ENCODE measurements at places on chromosomes 5 and 9.

DNA sequence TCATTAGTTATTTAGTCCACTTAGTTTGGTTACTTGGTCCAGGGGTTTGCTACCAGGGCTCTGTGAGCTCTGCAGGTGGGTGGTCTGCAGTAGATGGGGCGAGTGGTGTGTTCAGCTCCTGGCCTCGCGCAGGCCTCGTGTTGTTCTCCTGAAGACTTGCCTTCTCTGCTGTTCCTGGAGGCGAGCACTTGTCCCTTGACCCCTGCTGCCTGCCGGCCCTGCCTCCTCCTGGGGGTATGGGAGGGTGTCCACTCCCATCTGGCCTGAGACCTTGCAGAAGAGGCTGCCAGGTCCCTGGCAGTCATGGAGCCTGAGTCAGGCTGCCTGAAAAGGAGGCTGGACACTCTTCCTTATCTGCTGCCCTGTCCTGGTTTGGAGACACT is 137.0 kb downstream of the CACNA1B start:
- no peak for DNase-seq

DNA sequence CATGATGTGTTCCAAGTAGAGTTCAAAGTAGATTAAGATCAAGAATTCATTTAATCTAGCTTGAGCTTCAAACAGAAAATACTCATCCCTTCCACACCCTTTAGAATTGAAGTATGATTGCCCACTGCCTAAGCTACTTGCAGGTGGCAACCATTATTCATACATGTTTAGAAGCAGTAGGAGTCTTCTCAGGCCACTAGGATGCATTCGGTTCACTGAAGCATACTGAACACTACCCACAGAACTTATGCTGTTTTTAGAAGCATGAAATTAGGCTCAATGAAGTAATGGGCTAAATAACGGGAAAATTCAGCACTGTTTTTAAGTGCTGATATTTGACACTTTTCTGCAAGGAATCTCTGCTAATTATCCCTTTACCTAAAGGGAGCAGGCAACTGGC is 263.4 kb downstream of the DEPDC1B start:
- DNase-seq, result no peak

DNA sequence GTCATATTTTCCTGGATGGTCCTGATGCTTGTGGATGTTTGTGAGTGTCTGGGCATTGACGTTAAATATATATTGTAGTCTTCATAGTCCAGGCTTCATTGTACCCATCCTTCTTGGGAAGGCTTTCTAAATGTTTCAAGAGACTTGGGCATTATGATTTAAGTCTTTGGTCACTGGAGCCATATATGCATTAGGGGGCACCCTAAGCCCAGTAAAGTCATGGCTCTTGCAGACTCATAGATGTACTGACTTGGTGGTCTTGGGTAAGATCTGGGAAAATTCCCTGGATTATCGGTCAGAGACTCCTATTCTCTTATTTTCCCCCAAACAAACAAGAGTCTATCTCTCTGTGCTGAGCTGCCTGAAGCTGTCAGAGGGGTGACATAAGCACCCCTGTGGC is 271.1 kb downstream of the TRIM36 start:
- no peak for DNase-seq

DNA sequence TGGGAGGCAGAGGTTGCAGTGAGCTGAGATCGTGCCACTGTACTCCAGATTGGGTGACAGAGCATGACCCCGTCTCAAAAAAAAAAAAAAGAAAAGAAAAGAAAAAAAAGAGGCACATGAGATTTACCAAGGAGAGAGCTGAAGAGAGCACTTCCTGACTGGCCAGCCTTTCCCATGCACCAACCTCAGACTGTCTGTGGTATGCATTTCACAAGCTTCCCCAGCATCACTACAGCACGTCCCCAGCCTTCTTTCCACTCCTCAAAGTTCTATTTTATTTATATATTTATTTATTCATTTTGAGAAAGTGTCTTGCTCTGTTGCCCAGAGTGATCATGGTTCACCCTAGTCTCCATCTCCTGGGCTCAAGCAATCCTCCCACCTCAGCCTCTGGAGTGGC is 13.6 kb upstream of the FUBP3 start:
- no peak for DNase-seq

GRCh38 chr5:72242796-72243475 is 77.1 kb downstream of the MRPS27 start:
- no peak for DNase-seq

- peak; percentile 94 for DNase-seq
These were observed 73.8 kb downstream of the DAB2IP start for GRCh38 chr9:121725008-121725775.

- DNase-seq, result peak; percentile 97
These were observed 453.2 kb downstream of the CDH18 start for GRCh38 chr5:19534751-19535150.

DNA sequence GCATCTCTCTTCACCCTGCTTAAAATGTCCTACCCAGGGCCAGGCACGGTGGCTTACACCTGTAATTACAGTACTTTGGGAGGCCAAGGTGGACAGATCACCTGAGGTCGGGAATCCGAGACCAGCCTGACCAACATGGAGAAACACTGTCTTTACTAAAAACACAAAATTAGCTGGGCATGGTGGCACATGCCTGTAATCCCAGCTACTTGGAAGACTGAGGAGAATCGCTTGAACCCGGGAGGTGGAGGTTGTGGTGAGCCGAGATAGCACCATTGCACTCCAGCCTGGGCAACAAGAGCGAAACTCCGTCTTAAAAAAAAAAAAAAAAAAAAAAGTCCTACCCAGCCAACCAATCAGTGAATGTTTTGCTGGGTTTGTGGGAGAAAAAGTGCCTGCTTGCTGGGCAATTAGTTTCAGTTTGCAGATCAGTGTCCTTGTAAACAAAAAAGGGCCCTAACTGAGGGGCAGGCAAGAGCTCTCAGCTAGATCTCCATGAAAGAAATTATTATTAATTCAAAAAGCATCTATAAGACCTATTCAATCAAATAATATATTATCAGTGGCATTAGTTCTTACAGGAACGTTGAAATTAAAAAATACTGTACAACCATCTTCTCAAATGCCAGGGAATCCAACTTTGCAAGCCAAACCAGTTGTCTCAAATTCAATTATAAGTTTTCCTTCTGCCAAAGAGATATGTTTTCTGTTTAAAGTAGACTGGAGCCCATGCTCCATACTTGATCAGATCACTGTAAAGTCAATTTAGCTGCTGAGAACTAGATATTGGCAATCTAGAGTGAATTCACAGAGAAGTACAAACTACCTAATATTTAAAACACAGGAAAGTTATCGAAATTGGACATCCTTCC is 3.9 kb downstream of the MEGF9 start:
- peak; percentile 79 for DNase-seq

DNA sequence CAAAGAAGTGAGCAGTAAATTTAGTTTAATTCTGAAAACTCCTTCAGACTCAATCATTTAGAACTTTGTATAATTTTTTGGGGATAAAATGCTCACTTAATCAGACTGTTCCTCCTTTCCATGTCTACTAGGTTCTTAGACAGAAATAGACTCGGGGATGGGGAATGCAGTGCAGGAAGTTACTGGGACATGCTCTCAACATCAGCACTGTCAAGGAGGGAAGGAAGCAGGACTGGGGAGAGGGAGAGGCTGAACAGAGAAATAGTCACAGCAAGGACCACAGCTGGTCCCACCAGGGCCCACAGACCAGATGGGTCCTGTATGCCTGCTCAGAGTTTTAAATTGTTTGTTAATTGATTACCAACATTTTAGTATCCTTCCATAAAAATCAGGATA is 310.1 kb upstream of the MSX2 start:
- no peak for DNase-seq

- no peak for DNase-seq
These were observed 214.1 kb downstream of the SMARCA2 start for GRCh38 chr9:2229109-2229721.

- peak; percentile 41 for DNase-seq
These were observed 47.9 kb upstream of the PPP2CA start for GRCh38 chr5:134273642-134274395.

- DNase-seq, result no peak
These were observed 69.7 kb upstream of the ADCY2 start for GRCh38 chr5:7325975-7326913.

DNA sequence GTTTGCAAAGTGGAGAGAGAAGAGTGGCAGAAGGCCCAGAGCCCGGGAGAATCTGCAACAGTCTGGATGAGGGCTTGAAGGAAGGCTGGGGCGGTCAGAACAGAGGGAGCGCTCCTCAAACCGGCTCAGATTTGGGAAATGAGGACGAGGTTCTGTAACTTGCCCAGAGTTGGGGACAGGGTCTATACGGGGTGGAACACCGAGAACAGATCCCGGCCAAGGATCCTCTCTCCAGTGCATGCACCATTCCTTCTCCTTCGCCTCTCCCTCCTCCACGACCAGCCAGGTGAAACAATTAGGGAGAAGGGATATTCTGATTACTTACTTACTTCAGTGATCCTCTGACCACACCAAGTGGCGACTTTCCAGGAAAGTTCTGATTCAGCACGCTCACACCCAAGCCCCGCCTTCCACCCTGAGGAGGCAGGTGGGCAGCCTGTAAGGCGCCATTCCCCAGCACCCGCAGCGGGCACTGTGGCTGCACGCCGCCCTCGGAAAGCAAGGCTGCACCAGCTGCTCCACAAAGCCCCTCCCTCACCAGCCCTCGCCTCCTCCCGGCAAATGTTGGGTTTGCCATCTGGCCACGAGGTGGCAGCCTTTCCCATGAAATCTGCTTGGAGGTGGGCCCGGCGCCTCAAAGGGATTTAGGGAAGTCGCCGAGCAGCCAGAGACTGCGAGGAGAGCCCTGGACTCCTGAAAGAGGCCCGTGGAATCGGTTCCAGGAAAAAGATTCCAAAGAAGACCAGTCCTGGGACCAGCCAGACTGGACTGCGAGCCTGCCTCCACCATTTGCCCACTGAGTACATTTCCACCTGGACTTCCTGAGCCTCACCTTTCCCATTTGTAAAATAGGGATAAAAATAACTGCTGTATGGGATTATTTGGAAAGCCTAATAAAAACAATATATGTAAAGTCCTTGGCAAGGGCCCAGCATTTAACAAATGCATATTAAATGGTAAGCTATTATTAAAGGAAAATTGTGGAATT is 22.2 kb upstream of the WWC1 start:
- peak; percentile 97 for DNase-seq

GRCh38 chr5:175765858-175766257 is 105.5 kb upstream of the CPLX2 start:
- no peak for DNase-seq

GRCh38 chr5:174724484-174725260 is at the start of gene MSX2:
Gene MSX2, plus strand, starts transcription at chr5:174724582. Its CDS starts 78 bp downstream, at chr5:174724660.
- DNase-seq, result peak; percentile 96

DNA sequence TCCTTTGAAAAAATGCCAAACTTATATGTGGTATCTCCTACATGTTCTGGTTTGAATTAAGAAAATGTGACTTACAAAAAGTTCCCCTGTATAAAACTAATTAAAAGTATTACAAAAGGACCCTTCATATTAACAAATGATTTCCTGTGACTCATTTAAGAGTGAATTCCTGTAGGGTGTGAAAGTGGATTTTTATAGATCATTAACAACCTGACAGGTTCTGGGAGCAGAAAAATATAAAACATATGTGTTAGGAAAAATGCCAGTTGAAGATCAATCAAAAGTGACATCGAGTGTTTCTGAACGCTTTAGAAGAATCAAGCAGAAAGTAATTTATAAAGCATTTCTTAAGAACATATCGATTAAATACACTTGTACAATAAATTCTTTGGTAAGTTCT is 35.5 kb downstream of the CAMK4 start:
- no peak for DNase-seq

DNA sequence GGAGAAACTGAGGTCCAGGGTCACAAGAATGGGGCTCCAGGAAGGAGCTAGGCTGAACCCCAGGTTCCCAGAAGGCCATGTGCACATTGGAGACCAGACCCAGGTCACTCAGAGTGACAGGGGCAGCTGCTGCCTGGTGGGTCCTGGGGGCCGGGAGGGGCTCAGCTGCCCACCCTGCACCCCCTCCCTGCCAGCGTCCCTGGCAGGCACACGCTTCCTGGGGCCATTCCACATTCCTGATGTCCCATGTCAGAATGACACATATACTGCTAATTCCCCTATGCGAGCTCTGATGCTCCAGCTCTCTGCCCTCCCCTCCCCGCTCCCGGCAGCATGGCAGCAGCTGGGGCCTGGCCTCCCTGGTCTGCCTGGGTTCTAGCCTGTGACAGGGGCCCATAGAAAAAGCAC is 14.0 kb downstream of the FGFR4 start:
- DNase-seq, result no peak

All from MCF 10A (cell line).